Ovary (tissue), 10 donors: ENCODE measurements at places on chromosomes 4 and X.

- DNase-seq, result no peak
These were observed 170.7 kb upstream of the SMARCAD1 start for GRCh38 chr4:94036964-94037363.

DNA sequence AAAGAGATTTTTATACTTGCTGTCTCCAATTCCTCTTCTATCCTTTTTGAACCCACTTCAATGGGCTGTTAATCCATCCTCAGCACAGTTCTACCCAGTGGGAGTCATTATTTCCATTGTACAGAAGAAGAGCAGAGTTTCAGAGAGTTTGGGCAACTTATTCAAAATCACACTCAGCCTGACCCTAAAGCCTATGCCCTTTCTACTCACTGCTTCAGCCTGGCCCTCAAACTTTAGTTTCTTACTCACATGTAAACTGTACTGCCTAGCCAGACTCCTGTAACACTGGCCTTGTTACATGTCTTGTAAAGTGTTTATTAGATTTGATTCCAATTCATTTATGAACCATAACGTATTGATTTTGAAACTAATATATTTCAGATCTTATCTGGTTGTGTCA, 25.1 kb upstream of the USO1 start:
- no peak for DNase-seq

- DNase-seq, result no peak
These were observed 3.4 kb downstream of the GABRA2 start for GRCh38 chr4:46386570-46386969.

GRCh38 chr4:73452953-73453700, 17.1 kb downstream of the AFP start:
- DNase-seq, result no peak

DNA sequence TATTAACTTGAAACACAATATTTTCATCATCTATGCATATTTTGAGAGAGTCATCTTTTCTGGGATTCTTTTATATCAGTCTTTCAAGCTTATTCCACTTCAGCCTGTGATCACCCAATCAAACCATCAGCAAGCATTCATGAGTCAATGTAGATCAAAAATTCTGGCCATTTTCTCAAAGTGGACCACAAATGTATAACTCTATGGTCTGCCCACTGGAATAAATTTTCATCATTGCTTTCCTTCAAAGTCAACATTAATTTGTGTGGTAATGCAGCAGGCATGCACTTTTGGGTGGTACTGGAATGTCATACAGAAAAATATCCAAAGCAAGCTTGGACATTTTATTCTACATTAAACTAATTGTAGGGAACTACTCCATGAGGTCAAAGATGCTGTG, 1013.0 kb downstream of the STIM2 start:
- DNase-seq, result no peak

- DNase-seq, result no peak
These were observed 17.1 kb upstream of the PAGE2B start for GRCh38 chrX:55057675-55058249.

DNA sequence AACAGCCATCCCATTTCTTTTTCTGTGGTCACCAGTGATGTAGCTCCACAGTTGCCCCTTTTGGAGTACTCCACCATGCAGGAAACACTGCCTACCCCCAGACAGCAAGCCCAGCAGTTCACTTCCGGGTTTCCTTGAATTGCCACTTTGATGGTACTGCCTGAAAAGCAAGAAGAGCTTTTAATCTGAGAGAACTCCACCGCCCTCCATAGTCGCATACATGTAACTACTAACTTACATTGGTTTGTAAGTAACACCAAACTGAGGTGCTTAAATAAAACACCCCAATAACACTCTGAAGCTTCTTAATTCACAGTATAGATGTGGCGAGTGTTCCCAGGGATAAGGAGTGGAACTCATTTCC, 53.6 kb upstream of the HPSE start:
- DNase-seq, result no peak

DNA sequence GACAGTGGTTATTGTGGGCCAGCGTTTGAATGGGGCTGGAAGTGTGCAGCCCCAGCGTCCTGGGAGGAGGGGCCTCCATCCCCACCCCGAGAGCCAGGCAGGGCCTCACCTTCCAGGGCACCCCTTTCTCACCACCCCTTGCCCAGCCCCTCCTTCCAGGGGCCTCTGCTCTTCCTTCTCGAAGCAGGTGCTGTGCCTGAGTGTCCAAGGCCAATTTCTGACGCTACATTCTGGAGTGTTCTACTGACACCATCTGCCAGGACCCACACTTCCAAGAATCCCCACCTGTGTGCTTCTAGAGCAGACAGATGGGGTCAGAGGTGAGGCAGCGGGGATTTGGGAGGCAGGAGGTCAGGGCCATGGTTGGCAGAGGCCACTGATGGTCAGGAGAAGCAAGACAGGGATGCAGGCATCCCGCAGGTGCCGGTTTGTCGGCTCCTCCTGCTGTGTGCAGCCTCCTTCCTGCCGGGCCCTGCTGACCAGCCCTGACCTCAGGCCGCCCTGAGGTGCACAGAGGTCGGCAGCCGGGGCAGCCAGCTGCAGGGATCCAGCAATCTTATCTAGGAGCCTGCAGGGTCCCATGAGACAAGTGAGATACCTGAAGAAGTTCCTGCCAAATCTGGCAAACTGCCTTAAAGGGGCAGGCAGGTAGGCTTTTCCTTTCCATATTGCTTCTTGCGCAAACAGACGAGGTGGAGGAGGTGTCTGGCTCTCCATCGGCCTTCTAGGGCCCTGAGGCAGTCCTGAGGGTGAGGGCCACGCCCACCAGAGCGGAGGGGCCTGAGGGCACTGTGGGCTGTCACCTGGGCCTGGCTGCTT, 18.8 kb downstream of the MSANTD1 start:
- peak; percentile 10 for DNase-seq

GRCh38 chrX:87874043-87874442, 356.4 kb downstream of the KLHL4 start:
- DNase-seq, result no peak

GRCh38 chrX:39814391-39814790, 283.4 kb downstream of the BCOR start:
- no peak for DNase-seq

GRCh38 chrX:7503251-7503650, 339.7 kb upstream of the VCX start:
- DNase-seq, result no peak

DNA sequence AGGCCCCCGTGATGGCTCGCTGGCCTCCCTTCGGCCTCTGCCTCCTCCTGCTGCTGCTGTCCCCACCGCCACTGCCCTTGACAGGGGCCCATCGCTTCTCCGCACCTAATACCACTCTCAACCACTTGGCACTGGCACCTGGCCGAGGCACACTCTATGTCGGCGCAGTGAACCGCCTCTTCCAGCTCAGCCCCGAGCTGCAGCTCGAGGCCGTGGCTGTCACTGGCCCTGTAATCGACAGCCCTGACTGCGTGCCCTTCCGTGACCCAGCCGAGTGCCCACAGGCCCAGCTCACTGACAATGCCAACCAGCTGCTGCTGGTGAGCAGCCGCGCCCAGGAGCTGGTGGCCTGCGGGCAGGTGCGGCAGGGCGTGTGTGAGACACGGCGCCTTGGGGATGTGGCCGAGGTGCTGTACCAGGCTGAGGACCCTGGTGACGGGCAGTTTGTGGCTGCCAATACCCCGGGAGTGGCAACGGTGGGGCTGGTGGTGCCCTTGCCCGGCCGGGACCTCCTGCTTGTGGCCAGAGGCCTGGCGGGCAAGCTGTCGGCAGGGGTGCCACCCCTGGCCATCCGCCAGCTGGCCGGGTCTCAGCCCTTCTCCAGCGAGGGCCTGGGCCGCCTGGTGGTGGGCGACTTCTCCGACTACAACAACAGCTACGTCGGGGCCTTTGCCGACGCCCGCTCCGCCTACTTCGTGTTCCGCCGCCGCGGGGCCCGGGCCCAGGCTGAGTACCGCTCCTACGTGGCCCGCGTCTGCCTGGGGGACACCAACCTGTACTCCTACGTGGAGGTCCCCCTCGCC, 3.0 kb downstream of the PLXNB3 start:
- peak; percentile 38 for DNase-seq

DNA sequence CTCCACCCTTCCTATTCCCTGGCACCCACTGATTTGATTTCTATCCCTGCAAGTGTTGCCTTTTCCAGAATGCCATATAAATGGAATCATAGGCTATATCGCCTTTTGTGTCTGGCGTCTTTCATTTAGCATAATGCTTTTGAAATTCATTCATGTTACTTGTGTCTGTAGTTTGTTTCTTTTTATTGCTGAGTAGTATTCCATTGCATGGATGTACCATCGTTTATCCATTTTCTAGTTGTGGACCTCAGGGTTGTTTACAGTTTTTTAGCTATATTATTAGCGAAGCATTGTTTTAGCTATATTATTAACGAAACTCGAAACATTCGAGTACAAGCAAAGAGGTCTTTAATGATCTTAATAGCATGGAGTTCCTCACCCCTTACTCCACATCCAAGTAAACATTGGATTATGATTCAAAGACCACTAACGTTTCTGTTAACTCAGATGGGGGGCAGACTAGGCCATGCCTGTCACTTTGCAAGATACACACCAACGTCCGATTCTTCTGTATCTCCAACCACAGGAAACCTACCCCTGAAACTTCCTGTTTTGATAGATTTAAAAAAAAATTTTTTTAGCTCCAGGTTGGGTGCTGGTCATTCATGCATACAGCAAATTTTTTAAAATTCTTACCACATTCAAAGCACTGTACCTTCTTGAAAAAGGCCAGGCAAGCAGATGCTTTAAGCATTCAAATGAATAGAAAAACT, 1.1 kb downstream of the DCK start:
- DNase-seq, result no peak

DNA sequence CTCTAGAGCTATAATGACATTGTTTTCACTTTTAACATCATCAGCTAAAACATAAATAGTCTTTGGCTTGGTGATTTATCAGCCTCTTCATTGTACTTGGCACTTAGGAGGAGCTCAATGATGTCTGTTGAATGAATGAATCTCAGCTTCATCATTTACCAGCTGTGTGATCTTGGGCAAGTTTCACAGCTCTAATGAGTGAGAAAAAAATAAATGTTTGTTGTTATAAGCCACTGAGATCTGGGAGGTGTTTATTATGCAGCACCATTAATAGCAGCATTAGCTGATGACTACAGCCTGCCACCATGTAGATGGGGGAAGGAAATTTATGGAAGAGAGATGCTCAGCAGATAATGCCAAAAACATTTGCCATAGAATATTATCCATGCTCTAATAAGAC, 63.6 kb upstream of the C1QTNF7 start:
- DNase-seq, result no peak

- no peak for DNase-seq
These were observed 40.0 kb upstream of the CTAG2 start for GRCh38 chrX:154693394-154693793.

GRCh38 chrX:371907-372306, 14.8 kb downstream of the PPP2R3B start:
- no peak for DNase-seq

GRCh38 chr4:78975865-78976264, 36.6 kb upstream of the PAQR3 start:
- no peak for DNase-seq

GRCh38 chr4:8267077-8267476, 2.5 kb upstream of the HTRA3 start:
- peak; percentile 75 for DNase-seq

GRCh38 chr4:1772853-1773538, 20.1 kb upstream of the FGFR3 start:
- no peak for DNase-seq
